Right lobe of liver (tissue), 6 donors: ENCODE measurements at places on chromosomes 6 and 20. TPM values are rescaled to one million over a fixed set of nuclear protein-coding genes. Genes with fewer than 3 reads are reported as not detected.

- no peaks in the 10 kb centered on the region for H3K4me1 ChIP-seq
- no peak for DNase-seq
- H3K36me3 ChIP-seq: no peaks in the 10 kb centered on the region
- no peak overlapping the region for H3K4me3 ChIP-seq
- no peaks in the 10 kb centered on the region for H3K27me3 ChIP-seq
Measured at GRCh38 chr6:146106532-146106931, 77.7 kb downstream of the GRM1 start.

DNA sequence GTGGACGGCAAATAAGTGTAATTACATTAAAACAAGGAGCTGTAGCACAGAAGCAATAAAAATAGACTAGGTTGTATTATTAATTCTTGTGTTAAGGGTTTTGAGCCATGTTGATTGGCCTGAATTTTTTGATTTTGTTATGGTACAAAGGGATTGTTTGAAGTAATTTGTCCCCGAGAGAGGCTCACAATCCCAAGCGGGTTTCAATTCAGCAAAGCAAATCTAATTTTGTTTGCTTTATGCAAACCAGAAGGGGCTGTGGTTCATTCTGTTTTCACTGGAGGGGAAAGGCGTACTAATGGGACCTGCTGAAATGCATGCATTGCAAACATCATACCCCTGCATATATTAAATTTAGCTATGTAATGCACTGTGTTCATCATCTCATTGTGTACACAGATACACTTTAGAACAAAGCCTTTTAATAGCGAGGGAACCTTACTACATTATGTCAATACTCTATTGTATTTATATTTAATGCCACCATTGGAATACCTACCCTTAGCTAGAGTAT lies 379.5 kb upstream of the POU3F2 start:
- H3K27me3 ChIP-seq: no peaks in the 10 kb centered on the region
- no peak overlapping the region for H3K4me3 ChIP-seq
- no peaks in the 10 kb centered on the region for H3K36me3 ChIP-seq
- no peak for DNase-seq

GRCh38 chr20:1125277-1125676 lies 6.9 kb downstream of the PSMF1 start:
- peaks cover 53% of the 10 kb centered on the region for H3K36me3 ChIP-seq
- no peak overlapping the region for H3K27ac ChIP-seq
- no peaks in the 10 kb centered on the region for H3K27me3 ChIP-seq
- no peaks in the 10 kb centered on the region for H3K4me1 ChIP-seq

DNA sequence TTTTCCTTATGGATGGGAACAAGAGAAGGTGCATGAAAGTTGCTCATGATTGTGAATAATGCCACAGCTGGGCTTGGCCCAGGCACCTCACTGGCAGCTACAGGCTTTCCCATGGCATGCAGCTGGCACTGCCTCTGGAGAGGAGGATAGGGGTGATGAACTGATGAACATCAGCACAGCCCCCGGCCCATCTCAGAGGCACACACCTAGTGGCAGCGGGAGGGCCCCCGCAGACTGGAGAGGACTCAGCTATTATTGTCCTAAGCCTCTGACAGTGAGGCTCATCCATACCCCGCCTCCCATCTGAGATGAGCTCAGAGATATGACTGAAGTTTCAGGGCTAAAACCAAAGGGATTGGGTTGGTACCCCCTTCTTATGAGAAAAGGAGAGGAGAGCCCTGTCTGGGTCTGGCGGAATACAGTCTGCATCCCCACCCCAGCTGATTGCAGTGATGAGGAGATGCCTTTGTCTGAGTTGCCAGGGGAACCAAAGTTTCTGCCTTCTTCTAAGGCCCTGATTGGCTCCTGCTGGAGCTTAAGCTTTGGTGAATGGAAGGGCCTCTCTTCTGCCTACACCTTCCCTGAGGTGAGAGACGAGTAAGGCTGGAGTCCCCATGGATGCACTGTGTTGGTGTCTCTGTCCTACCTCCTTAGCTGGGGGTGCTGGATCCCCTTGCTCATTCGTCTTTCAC lies 27.6 kb upstream of the EPB41L1 start:
- DNase-seq: no peak
- H3K4me1 ChIP-seq: no peaks in the 10 kb centered on the region
- H3K27me3 ChIP-seq: no peaks in the 10 kb centered on the region
- H3K27ac ChIP-seq: no peak overlapping the region
- no peaks in the 10 kb centered on the region for H3K36me3 ChIP-seq

- H3K4me1 ChIP-seq: no peaks in the 10 kb centered on the region
- no peak for DNase-seq
- no peak overlapping the region for H3K27ac ChIP-seq
- no peaks in the 10 kb centered on the region for H3K27me3 ChIP-seq
Measured at GRCh38 chr6:163579111-163579879, 164.8 kb downstream of the QKI start.

- H3K27ac ChIP-seq: no peak overlapping the region
- H3K4me1 ChIP-seq: no peaks in the 10 kb centered on the region
- H3K4me3 ChIP-seq: no peak overlapping the region
- H3K36me3 ChIP-seq: no peaks in the 10 kb centered on the region
- no peak for DNase-seq
Measured at GRCh38 chr20:40814631-40814960, 125.6 kb upstream of the MAFB start.

- H3K36me3 ChIP-seq: no peaks in the 10 kb centered on the region
- no peak overlapping the region for H3K4me3 ChIP-seq
- no peak for DNase-seq
- no peaks in the 10 kb centered on the region for H3K27me3 ChIP-seq
Measured at GRCh38 chr20:31260326-31260932, 3.0 kb downstream of the DEFB115 start.

DNA sequence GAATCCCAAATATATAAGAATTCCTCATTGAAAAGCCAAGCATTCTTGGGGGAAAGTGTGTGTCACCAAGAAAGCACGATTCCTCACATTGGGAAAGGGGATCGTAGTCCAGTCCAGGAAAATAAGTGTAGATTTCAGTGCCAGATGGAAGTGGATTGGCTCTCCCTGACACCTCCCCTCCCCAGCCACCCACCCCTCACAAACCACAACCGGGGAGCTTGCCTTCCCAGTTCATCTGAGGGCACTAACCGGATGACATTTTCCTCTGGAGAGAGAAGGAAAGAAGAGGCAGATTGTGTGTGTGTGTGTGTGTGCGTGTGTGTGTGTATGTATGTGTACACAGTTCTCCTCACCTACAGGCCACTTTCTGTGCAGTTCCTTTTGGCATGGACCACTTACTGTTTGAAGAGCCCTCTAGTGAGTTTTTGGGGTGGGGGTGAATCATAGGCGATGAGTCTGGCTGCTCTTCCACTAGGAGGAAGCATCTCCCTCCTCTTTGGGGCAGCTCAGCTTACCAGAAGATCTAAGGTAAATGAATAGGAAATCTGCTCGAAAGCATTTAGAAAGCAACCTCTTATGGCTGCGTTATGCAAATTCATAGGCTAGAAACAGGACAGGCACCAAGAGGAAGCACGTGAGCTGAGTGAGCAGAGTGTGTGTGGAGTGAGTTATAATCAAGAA lies 20.8 kb downstream of the DAAM2 start:
- DNase-seq: no peak
- no peaks in the 10 kb centered on the region for H3K27me3 ChIP-seq
- H3K27ac ChIP-seq: no peak overlapping the region
- H3K36me3 ChIP-seq: no peaks in the 10 kb centered on the region
- H3K4me3 ChIP-seq: no peak overlapping the region

GRCh38 chr6:29627755-29628418 lies 5.1 kb downstream of the GABBR1 start:
- peak overlapping the region; percentile 38 for H3K27ac ChIP-seq
- no peaks in the 10 kb centered on the region for H3K4me1 ChIP-seq
- peak overlapping the region; percentile 20 for H3K4me3 ChIP-seq
- H3K27me3 ChIP-seq: peaks cover 11% of the 10 kb centered on the region
- peak; percentile 59 for DNase-seq

DNA sequence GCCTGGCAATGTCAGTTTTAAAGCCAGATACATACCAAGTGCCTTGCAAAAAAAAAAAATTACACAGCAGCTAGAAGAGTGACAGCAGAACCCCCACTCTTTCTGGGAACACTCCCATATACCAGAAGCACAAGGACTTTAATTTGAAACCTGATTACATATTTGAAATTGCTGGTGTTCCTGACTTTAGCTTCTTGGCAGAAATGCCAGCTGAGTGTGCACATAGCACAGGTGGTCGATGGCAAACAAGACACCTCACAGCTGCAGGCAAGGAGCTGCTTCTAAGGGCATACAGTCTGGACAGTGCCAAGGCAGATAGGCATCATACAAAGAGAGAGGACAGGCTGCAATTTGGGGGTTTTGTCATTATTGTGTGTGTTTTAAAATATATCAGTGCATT lies 150.7 kb upstream of the SGK1 start:
- no peak for DNase-seq
- no peak overlapping the region for H3K27ac ChIP-seq
- no peak overlapping the region for H3K4me3 ChIP-seq
- no peaks in the 10 kb centered on the region for H3K4me1 ChIP-seq
- H3K36me3 ChIP-seq: no peaks in the 10 kb centered on the region

DNA sequence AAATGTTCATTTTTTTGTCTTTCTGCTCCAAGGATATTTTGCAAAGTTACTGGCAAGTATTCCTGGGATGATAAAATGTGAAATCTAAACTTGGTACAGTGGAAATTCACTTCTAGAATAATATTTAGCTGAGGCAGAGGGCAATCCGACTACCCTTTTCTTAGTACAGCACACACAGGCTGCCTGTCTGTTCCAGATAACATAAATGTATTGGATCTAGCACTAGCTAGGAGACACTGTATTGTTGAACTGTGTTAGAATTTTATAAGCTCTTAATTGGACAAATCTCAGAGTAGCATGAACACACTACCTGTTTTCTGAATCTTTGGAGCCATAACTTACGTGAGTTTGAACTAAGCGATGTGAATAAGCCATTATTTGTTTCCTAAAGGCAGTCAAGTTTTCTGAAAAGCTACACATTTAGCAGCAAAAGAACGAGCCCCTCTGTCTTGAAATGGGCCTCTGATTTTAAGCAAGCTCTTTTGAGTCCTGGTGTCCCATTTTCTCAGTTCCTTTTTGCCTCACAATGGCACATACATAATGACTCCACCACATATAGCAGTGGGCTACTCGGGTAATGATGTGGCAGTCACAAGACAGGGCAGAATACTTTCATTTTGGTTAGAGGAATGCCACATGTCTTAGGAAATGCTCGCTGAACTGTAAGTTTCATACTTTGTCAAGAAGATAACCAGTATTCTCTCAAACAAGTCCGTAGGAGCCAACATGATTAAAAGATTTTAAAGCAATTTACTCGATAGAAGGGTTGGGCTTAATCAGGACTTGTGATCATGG lies 116.5 kb upstream of the ESR1 start:
- no peaks in the 10 kb centered on the region for H3K27me3 ChIP-seq
- no peaks in the 10 kb centered on the region for H3K4me1 ChIP-seq
- H3K36me3 ChIP-seq: no peaks in the 10 kb centered on the region
- H3K27ac ChIP-seq: peak overlapping the region; percentile 82
- peak overlapping the region; percentile 4 for H3K4me3 ChIP-seq

GRCh38 chr20:21832442-21833385 lies 127.2 kb downstream of the PAX1 start:
- H3K36me3 ChIP-seq: no peaks in the 10 kb centered on the region
- DNase-seq: no peak
- no peaks in the 10 kb centered on the region for H3K4me1 ChIP-seq
- H3K27ac ChIP-seq: no peak overlapping the region
- H3K27me3 ChIP-seq: no peaks in the 10 kb centered on the region

GRCh38 chr20:2798814-2799213 lies 1.6 kb downstream of the CPXM1 start:
- no peaks in the 10 kb centered on the region for H3K36me3 ChIP-seq
- DNase-seq: peak; percentile 22
- no peak overlapping the region for H3K27ac ChIP-seq
- H3K4me3 ChIP-seq: no peak overlapping the region
- H3K4me1 ChIP-seq: no peaks in the 10 kb centered on the region

- H3K36me3 ChIP-seq: no peaks in the 10 kb centered on the region
- peaks cover 8% of the 10 kb centered on the region for H3K4me1 ChIP-seq
- H3K27me3 ChIP-seq: no peaks in the 10 kb centered on the region
- no peak overlapping the region for H3K4me3 ChIP-seq
Measured at GRCh38 chr20:51445591-51445990, 96.9 kb downstream of the NFATC2 start.

DNA sequence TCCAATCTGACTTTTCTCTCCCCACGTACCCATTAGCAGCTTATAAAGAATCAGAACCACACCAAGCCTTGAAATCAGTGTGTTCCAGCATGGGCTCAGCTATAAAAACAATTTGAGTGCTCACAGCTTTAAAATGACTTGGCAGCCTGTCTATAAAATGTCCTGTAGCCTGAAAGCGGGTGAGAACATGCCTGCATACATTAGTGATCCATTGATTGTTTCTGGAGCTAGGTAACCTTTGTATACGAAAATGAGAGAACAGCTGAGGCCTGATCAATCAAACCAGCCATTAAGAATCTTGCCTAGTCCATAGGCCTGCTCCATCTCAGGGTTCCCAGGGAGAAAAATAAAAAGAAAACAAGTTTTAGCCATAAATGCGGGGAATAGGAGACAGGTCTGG lies 245.8 kb upstream of the SULF2 start:
- H3K27me3 ChIP-seq: no peaks in the 10 kb centered on the region
- H3K4me3 ChIP-seq: no peak overlapping the region
- no peak for DNase-seq

DNA sequence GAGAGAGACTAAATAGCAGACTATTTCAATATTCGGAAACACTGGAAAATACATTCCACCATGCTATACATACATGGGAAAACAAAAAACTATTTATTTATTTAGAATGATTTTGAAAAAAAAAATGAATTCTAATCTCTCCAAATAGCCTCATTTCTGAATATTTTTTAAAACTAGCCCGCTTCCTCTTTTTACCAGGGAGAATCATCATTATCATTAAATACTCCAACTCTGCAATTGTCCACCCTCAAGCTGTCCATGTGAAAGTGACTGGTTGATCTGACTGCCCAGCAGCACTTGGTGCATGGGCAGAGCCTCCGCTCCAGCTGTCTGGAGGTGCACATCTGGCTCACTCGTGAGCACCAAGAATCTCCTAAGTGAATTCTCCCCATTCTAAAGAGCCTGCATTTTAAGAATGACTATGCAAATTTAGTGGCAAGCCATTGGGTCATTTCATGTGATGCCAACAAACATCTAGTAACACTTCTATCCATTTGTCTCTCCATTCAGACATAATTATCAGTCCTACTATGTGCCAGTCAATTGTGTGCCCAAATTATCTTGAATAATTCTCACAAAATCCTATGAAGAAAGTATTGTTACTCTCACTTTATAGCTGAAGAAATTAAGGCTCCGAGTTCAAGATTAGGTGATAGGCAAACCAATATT lies 64.8 kb downstream of the INSM1 start:
- H3K27ac ChIP-seq: no peak overlapping the region
- H3K36me3 ChIP-seq: peaks cover 3% of the 10 kb centered on the region
- H3K4me3 ChIP-seq: no peak overlapping the region
- DNase-seq: no peak

- no peaks in the 10 kb centered on the region for H3K36me3 ChIP-seq
- no peak overlapping the region for H3K27ac ChIP-seq
- no peaks in the 10 kb centered on the region for H3K27me3 ChIP-seq
- H3K4me1 ChIP-seq: no peaks in the 10 kb centered on the region
- no peak overlapping the region for H3K4me3 ChIP-seq
- no peak for DNase-seq
Measured at GRCh38 chr20:37977786-37978185, 55.5 kb downstream of the TTI1 start.

GRCh38 chr6:30700340-30700739 lies 9.6 kb upstream of the NRM start:
- H3K27ac ChIP-seq: no peak overlapping the region
- H3K27me3 ChIP-seq: no peaks in the 10 kb centered on the region
- H3K36me3 ChIP-seq: no peaks in the 10 kb centered on the region
- DNase-seq: peak; percentile 84
- H3K4me3 ChIP-seq: no peak overlapping the region

The CLIC5 gene
- 0.24 TPM for total RNA-seq

The PAK5 gene
- total RNA-seq: not detected

The ZKSCAN4 gene
- total RNA-seq: 2.6 TPM

The PRND gene
- not detected for total RNA-seq

The TMEM14C gene
- total RNA-seq: 48.4 TPM

The ANKRD66 gene
- not detected for total RNA-seq

The CDKAL1 gene
- 7.0 TPM for total RNA-seq
